Activated T-cell treated with anti-CD3 and anti-CD28 coated beads, Interleukin-2, amount 50 U/mL, for 72 hours (primary cell): ENCODE measurements at places on chromosomes 2 and 18. TPM values are rescaled to one million over a fixed set of nuclear protein-coding genes. Genes with fewer than 3 reads are reported as not detected.

GRCh38 chr2:68404164-68404563 is 39.1 kb downstream of the PLEK start:
- H3K36me3 ChIP-seq = peaks cover 24% of the 10 kb centered on the region
- H3K4me1 ChIP-seq = no peaks in the 10 kb centered on the region
- peaks cover 42% of the 10 kb centered on the region for H3K27me3 ChIP-seq
- no peak overlapping the region for H3K4me3 ChIP-seq
- no peak for DNase-seq

DNA sequence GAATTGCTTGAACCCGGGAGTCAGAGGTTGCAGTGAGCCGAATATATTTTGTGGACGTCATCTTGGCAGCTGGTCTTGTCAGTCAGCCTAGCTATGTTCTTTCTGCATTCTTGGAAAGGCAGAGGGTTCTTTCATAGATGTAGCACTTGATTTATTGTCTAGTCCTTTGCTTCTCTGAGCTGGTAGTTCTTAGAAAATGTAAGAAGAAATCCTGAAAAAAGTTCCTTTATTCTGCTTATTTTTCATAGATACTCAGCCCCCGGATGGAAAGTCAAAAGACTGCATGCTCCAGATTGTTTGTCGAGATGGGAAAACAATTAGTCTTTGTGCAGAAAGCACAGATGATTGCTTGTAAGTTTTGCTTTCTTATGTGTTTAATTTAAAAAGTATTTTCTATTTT is 21.3 kb downstream of the PLEKHB2 start:
- H3K27ac ChIP-seq = no peak overlapping the region
- H3K27me3 ChIP-seq = no peaks in the 10 kb centered on the region
- H3K4me1 ChIP-seq = peaks cover 4% of the 10 kb centered on the region
- H3K4me3 ChIP-seq = no peak overlapping the region
- DNase-seq = no peak

The ETAA1 gene
- 11.8 TPM for total RNA-seq

The HAAO gene
- total RNA-seq = 6.1 TPM
